ENCODE measurements at places on chromosomes 13 and 19.

DNA sequence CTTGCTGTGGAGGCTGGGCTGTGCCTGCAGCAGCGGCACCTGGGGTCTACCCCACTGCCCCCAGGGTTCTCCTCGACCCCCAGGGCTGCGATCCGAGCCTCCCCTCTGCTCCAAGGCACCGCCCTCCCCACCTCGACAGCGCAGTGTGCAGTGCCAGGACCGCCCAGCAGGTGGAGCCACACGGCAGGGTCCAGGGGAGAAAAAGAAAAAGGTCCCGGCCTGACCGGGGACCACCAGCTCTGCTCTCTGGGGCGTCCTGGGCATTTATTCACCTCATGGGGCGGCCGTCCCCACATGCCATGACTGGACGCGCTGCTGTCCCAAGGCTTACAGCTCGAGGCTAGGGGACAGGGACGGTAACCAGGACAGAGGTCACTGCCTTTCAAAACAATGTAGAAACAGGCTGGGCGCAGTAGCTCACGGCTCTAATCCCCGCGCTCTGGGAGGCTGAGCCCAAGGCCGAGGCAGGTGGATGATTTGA lies 10.6 kb downstream of the REXO1 start:
- DNase-seq, result peak; percentile 99

GRCh38 chr19:46514589-46515289 lies 19.1 kb upstream of the PNMA8B start:
- peak; percentile 78 for DNase-seq

GRCh38 chr19:48394331-48395169 lies 1.1 kb downstream of the GRIN2D start:
- peak; percentile 74 for DNase-seq

- DNase-seq, result no peak
Observed at GRCh38 chr13:75931116-75931515, 295.0 kb downstream of the LMO7 start.

GRCh38 chr19:17847538-17848366 lies at the start of gene JAK3:
Gene JAK3 (minus strand): TSS chr19:17847982. CDS start chr19:17844417, 3,565 bp downstream.
- peak; percentile 99 for DNase-seq

- peak; percentile 63 for DNase-seq
Observed at GRCh38 chr19:43524922-43525835, 1.8 kb downstream of the ETHE1 start.

DNA sequence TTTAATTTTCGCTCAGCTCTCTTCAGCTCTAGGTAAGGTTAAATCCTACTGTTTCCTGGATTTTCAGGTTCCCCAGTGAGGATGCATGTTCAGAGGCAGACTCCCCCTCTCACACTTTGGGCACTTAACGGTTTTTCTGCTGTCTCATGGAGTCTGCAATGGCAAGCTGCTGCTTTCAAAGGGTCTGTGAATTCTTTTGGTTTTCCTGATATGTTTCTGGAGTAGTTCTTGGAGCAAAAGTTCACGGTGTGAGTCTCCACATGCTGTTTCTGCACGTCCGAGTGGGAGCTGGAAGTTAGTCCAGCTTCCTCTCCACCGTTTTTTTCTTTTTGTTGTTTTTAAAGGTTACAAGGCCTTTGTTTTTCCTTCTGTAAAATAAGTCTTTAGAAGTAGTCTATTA lies 35.4 kb downstream of the DNAJC15 start:
- no peak for DNase-seq

GRCh38 chr13:48263196-48263595 lies 30.2 kb downstream of the ITM2B start:
- DNase-seq, result no peak

DNA sequence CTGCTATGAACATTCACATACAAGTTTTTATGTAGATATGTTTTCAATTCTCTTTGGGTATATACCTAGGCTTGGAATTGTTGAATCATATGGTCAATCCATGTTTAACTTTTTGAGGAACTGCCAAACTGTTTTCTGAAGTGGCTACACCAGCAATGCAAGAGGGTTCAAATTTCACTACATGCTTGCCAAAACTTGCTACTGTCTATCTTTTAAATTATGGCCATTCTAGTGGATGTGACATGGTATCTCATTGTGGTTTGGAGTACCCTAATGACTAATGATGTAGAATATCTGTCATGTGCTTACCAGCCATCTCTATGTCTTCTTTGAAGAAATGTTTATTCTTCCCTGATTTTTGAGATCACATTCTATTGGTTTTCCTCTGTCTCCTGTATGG lies 860.3 kb downstream of the DIAPH3 start:
- no peak for DNase-seq

DNA sequence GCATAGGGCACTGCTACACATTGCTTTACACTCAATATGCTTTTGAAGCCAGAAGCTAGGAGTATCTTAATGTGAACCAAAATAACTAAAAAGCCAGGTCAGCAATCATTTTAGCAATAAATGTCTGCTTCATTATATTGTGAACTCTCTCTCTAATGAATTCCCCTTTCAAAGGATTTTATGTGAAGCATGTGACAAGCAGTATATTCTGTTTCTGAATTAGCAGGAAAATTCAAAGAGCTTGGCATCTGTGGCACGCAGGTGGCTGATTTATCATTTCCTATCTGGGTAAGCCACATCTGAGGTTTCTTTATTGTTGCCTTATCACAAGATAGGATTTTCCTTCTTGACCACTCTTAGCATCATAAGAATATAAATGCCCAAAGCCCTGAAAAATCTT lies 56.8 kb upstream of the KLF12 start:
- no peak for DNase-seq

- no peak for DNase-seq
Observed at GRCh38 chr19:48318286-48318987, 6.9 kb upstream of the EMP3 start.

DNA sequence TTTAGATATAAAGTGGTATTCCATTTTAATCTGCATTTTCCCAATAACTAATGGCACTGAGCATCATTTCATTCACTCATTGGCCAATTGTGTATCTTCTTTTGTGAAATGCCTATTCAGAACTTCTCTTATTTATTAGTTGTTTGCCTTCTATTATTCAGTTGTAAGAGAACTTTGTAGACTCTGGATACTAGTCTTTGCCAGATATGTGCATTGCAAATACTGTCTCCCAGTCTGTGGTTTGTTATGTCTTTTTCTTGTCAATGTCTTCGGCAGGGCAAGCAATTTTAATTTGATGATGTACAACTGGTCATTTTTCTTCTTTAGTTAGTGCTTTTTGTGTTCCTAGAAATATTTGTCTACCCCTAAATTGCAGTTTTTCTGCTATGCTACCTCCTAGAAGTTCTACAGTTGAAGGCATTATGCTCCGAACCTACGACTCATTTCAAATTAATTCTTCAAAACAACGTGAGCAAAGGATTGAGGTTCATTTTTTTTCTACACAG lies 115.9 kb downstream of the TSHZ3 start:
- no peak for DNase-seq

DNA sequence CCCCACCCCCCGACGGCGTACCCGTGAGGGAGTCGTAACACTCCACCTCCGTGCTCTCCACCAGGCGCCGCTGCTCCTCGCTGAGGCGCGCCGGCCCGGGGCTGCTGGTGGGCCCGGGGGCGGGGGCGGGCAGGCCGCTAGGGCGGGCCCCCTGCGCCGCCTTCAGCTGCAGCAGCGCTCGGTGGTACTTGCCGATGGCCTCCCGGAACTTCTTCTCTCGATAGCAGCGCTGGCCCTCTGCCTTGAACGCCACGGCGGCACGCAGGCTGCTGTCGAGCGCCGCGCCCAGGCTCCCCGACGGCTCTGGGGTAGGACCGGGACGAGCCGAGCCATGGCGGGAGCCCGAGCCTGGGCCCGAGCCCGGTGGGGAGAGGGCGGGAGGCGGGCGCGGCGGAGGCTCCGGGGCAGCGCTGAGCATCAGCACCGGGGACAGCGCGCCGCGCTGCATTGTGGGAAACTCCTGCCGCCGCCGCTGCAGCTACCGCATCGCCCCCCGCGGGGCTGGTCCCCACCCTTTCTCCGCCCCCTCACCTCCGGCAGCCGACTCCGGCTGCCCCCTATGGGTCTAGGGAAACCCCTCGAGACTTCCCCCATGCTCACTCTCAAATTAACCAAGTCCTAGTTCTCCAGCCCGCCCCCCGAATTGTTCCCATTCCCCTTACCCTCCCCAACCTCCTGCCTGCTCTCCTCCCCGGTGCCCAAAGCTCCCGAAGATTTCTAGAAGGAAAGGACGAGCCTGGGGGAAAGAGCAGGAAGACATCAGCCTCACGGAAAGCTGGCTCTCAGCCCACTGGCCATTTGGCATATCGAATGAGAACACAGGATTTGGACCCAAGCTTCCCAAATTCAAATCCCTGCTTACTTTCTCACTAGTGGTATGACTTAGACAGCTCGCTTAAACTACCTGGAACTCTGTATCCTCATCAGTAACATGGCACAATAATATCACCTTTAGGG lies at the start of gene TTC9B:
TTC9B (minus strand) TSS at position 451 of the 957 bp plus-strand sequence; CDS start at position 448, 3 bp downstream.
- peak; percentile 96 for DNase-seq

DNA sequence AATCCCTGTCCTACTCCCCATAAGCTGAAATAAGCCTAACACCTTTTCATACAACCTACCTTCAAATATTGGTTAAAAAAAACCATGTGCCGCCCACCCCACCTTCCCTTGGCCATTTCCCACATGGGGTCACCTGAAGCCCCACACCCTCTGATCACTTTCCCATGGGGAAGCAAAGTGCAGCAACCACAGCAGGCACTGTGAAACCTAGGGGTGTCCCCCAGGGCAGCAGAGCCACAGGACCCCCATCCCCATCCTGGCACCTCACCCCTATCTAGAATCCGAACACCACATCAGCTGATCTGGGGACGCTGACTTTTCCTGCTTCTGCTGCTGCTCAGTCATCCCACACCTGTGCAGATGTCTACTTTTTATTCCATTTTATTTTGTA lies 19.9 kb downstream of the CEACAM21 start:
- DNase-seq, result no peak

DNA sequence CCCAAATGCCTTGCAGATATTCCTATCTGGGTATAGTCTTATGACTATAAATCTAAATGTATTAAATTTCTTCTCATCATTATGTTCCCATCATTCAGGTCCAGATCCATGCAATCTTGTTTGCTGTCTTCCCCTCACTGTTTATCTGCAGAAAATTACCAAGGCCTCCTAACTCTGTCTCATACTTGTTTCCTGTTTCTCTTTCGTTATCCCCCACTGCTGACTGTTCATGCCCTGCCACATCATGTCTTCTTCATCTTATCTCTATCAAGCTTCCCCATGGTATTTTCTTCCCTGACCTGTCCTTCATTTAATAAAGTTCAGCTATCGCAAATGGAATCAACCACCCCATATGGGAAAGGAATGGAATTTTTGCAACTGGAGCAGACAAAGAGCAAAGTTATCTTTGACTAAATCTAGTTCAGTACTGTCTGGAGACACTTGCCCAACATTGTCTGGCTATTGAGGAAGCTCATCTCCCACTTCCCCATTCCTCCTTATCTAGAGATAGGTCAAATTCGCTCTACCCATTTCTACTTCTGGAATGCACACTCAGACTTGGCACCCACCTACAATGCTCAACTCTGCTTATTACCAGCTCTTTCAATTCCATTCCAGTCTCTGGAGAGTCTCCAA lies 1358.1 kb downstream of the EFNB2 start:
- DNase-seq, result no peak

- DNase-seq, result no peak
Observed at GRCh38 chr13:94212196-94212595, 267.3 kb downstream of the DCT start.

- DNase-seq, result no peak
Observed at GRCh38 chr19:49907745-49908446, 11.2 kb upstream of the IL4I1 start.

- DNase-seq, result peak; percentile 86
Observed at GRCh38 chr19:41264581-41265394, 616 bp downstream of the HNRNPUL1 start.

- peak; percentile 27 for DNase-seq
Observed at GRCh38 chr19:38891771-38892170, 7.6 kb downstream of the SIRT2 start.

DNA sequence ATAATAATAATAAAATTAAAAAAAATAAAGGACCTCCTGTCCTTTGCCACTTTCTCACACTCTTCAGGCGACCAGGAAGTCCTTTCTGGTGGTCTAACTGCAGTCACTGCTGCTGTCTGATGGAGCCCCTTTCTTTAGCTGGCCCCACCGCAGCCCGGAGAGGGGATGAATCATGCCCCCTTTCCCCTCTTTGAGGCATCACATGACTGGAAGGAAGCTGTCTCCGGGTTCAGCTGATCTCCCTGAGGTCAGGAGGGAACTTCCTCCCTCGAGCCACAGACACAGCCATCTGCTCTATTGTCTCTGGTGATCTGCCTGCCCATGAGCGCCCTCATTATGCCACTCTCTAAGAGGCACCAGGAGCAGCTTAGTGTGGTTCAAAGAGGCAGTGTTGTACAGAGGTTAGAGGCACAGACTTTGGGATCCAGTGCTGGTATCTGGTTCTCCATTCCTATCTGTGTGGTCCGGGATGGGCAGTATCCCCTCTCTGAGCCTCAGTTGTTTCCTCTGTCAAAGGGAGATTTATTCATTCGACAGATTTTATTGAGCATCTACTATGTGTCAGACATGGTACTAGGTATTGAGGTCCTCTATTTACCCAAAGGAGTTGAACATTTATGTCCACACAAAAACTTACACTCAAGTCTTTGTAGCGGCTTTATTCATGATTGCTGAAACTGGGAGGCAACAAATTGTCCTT lies 30.0 kb downstream of the VAV1 start:
- DNase-seq, result peak; percentile 16

GRCh38 chr13:31793246-31793645 lies 53.9 kb downstream of the RXFP2 start:
- DNase-seq, result no peak

GRCh38 chr13:26221399-26221720 lies 754 bp downstream of the RNF6 start:
- DNase-seq, result no peak

DNA sequence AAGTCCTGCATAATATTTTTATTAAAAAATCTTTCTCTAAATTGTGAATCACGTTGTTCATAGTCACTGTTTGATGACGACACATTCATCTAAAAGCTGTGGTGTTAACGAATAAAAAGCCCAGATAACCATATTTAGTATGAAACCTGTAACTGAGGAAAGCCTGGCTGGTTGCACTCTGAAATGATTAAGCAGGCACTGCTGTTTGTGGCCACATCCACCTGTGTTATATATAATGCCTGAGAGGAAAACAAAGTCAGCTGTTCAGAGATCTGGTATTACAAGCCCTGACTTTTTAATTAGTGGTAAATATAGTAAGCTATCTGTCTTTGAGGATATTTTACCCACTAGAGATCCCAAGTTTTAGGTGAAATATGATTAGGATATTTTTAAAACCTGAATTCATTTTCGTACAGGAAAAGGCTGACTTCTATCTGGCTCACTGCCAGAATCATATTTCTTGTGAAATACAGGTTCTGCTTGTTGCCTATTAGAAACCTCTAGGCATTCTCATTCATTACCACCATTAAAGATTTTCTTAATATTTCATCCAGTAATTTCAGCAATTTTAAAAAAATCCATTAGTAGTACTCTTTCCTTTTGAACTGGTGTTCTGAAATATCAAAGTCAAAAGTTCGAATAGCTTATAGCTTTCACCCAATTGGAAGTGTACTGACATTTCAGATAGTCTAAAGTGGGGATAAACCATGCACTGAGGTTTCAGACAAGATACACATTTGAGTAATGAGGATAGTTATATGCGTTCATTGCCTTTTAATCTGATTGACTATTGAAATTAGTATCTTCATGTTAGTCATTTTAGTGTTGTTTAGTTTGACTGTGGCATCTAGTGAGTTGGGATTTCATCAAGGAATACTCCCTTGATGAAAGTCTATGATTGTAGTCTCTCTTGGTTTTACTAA lies 79.7 kb downstream of the LMO7 start:
- no peak for DNase-seq

All from H7 (cell line).